Activated T-cell treated with anti-CD3 and anti-CD28 coated beads for 48 hours (primary cell): ENCODE measurements at places on chromosomes 3 and 15.

- DNase-seq = no peak
Measured at GRCh38 chr3:171833789-171834460, 9.2 kb upstream of the TMEM212 start.

- DNase-seq = no peak
Measured at GRCh38 chr3:179791793-179792192, 139.0 kb downstream of the USP13 start.

GRCh38 chr3:155303540-155304097 lies 10.1 kb upstream of the STRIT1 start:
- DNase-seq = no peak

DNA sequence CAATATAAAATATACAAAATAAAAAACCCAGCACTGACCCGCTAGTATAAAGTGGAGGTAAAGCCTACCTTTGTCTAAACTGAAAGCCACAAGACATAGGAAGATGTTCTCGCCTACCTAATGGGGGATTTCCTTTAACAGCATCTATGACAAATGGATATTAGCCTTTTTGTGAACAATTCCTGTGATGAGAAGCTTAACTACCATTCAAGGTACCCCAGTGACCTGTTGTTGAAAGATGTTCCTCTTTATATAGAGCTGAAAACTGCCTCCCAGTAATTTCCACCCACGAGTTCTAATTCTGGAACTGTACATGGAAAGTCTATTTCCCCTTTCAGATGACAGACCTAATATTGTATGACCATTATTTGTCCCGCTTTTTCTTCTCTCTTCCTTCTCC lies 109.8 kb upstream of the RASGRP1 start:
- DNase-seq = no peak
